Left lung (tissue), 14 donors: ENCODE measurements at places on chromosomes 6 and 20. TPM values are rescaled to one million over a fixed set of nuclear protein-coding genes. Genes with fewer than 3 reads are reported as not detected.

MYB gene
- polyA plus RNA-seq: 4.8 TPM

- no peaks in the 10 kb centered on the region for H3K4me1 ChIP-seq
- H3K36me3 ChIP-seq: no peaks in the 10 kb centered on the region
- H3K4me3 ChIP-seq: no peak overlapping the region
- no peak overlapping the region for H3K27ac ChIP-seq
- DNase-seq: no peak
Observed at GRCh38 chr6:165805636-165806035, 142.6 kb upstream of the PDE10A start.

GRCh38 chr6:128882991-128883611 is at the start of gene LAMA2:
LAMA2 (plus strand) TSS chr6:128883138; CDS start chr6:128883246, 108 bp downstream.
- H3K4me1 ChIP-seq: no peaks in the 10 kb centered on the region
- no peaks in the 10 kb centered on the region for H3K27me3 ChIP-seq
- peak within 1 kb of the TSS; percentile 29 for H3K4me3 ChIP-seq
- DNase-seq: peak; percentile 87

DNA sequence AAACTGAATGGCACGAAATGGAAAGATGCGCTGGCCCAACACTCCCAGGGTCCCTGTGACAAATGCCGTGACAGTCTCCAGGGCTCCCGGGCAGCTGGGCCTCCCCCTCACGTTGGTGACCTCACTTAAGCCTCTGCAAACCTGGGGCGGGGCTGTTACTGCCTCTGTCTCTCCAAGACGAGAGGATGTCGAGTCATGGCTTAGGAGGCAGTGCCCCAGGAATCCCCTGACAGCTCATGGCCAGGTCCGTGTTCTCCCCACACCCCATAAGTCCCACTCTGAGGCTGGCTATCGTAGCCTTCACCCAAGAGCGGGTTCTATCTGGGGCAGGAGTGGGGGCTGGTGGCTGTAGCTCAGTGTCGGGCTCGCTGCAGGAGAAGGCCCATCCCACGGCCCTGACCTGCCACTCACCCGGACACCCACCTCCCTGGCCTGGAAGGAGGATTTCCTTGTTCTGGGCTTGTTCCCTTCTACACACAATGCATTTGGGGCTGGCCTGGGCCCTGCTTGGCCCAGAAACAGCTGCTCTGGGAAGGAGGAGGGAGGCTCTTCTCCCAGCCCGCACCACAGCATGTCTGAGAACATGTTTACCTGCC is 5.6 kb upstream of the RPS21 start:
- no peaks in the 10 kb centered on the region for H3K27me3 ChIP-seq
- H3K4me1 ChIP-seq: peaks cover 17% of the 10 kb centered on the region
- DNase-seq: no peak
- no peak overlapping the region for H3K4me3 ChIP-seq

DNA sequence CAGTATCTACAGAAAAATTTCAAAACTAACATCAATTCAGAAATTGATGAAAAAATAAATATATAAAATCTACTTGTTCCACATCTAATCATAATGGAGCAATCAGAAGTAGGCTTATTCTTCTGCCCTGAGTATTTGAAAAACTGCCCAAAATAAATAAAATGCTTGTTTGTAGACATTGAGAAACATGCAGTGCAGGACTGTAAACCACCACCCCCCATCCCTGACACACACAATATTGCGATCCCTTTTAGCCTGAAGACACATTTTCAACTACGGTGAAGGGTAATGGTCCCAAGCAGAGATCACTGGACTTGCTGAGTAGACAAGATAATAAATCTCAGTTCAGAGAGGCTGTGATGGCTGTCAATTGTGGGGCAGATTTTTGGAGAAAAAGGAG is 261.5 kb downstream of the C6orf118 start:
- H3K36me3 ChIP-seq: no peaks in the 10 kb centered on the region
- no peaks in the 10 kb centered on the region for H3K27me3 ChIP-seq
- no peak overlapping the region for H3K4me3 ChIP-seq
- no peak for DNase-seq

F13A1 gene
- 73.4 TPM for polyA plus RNA-seq

PDYN gene
- polyA plus RNA-seq: not detected

GRCh38 chr6:45830441-45831139 is 185.1 kb downstream of the CLIC5 start:
- H3K4me3 ChIP-seq: no peak overlapping the region
- no peaks in the 10 kb centered on the region for H3K36me3 ChIP-seq
- DNase-seq: no peak
- no peaks in the 10 kb centered on the region for H3K27me3 ChIP-seq

- H3K27ac ChIP-seq: no peak overlapping the region
- H3K4me3 ChIP-seq: no peak overlapping the region
Observed at GRCh38 chr6:161400671-161401070, 126.8 kb upstream of the AGPAT4 start.

DNA sequence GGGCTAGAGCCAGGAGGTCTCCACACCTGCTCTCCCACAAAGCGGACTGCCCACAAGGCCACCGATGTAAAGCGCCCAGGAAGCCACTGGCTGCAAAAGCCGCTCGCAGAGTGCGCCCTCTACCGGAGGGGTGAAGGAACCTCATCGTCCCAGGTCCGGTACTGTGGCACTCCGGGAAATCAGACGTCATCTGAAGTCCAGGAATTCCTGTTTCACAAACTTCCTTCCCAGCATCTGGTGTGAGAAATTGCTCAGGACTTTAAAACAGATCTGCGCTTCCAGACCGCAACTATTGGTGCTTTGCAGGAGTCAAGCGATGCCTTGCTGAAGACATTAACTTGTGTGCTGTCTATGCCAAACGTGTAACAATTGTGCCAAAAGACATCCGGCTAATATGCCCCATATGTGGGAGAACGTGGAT is 115.1 kb upstream of the ARID1B start:
- no peak overlapping the region for H3K4me3 ChIP-seq
- no peak overlapping the region for H3K27ac ChIP-seq
- H3K27me3 ChIP-seq: no peaks in the 10 kb centered on the region
- no peaks in the 10 kb centered on the region for H3K36me3 ChIP-seq
- DNase-seq: no peak
- no peaks in the 10 kb centered on the region for H3K4me1 ChIP-seq

THBD gene
- polyA plus RNA-seq: 69.9 TPM

DNA sequence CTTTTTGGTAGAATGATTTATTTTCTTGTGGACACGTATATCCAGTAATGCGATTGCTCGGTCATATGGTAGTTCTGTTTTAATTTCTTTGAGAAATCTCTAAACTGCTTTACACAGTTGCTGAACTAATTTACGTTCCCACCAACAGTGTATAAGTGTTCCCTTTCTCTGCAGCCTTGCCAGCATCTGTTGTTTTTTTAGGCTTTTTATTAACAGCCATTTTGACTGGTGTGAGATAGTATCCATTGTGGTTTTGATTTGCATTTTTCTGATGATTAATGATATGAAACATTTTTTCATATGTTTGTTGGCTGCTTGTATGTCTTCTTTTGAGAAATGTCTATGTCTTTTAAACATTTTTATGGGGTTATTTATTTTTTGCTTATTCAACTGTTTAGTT is 196.7 kb downstream of the MOXD1 start:
- DNase-seq: no peak
- no peak overlapping the region for H3K4me3 ChIP-seq
- no peaks in the 10 kb centered on the region for H3K4me1 ChIP-seq
- no peaks in the 10 kb centered on the region for H3K36me3 ChIP-seq
- H3K27me3 ChIP-seq: no peaks in the 10 kb centered on the region

HCRTR2 gene
- not detected for polyA plus RNA-seq

DNA sequence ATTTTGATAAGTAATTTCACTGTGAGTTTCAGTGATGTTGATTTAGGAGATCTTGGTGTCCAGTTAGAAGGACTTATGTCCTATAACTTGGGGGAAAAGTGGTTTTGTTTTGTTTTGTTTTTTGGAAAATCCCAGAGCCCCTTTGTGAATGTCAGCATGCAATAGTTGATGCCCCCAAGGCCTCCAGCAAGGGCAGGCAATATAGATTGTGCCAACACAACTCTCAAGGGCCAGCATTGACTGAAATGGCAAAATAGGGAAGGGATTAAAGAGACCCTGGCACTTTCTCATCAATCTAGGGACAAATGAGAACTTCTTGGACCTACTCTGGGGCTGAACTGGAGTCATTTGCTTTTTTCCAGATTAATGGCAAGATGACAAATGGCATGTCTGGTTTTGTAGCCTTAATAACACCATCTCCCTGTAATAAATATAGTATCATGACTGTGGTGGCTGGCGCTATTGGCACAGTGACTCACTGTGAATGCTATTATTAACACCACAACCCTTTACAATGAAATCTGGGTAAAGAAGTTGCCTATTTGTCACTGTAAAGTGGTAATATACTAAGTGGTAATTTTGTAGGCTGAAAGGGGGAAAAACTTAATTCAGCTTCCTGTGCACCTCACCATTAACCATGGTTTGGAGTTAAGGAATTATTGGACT is 51.8 kb downstream of the ABRACL start:
- H3K4me3 ChIP-seq: no peak overlapping the region
- DNase-seq: no peak
- H3K27ac ChIP-seq: no peak overlapping the region

DNA sequence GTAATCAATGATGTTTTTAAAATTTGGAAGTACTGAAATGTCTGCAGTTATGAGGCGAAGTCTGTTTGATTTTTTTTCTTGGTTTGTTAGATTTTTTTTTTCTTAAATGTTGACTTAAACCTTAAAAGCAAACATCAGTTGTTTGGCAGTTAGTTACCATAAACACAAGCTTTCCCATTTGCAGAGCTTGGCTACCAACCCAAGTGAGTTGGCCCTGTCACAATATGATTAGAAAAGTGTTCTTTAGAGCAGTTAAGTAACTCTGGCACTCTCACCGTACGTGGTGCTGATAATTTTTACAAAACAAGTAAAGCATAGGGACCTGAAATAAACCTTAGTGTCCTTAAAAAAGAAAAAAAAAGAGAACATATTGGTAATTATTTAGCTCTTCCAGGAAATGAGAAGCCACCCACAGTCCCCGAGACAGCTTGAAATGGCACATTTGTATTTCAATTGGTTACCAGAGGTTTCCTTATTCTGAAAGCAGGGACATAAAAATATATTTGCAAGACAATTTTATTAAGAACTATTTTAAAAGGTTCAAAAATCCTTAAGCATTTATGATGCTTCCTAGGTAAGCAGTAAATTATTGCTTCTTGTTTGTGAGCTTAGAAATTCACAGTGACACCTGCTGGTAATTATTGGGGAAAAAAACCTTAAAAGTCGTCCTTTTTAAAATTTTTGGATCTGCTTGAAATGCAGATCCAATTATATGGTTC is 3.9 kb downstream of the HEY2 start:
- peaks cover 31% of the 10 kb centered on the region for H3K4me1 ChIP-seq
- peaks cover 93% of the 10 kb centered on the region for H3K27me3 ChIP-seq
- no peak overlapping the region for H3K4me3 ChIP-seq
- no peak for DNase-seq
- H3K27ac ChIP-seq: no peak overlapping the region

- H3K36me3 ChIP-seq: no peaks in the 10 kb centered on the region
- H3K4me1 ChIP-seq: no peaks in the 10 kb centered on the region
- H3K4me3 ChIP-seq: no peak overlapping the region
- no peak overlapping the region for H3K27ac ChIP-seq
- DNase-seq: peak; percentile 66
Observed at GRCh38 chr20:63281742-63282665, 9.4 kb downstream of the ARFGAP1 start.

ENTPD6 gene
- polyA plus RNA-seq: 42.7 TPM

NT5E gene
- 14.6 TPM for polyA plus RNA-seq

PI16 gene
- 1.0 TPM for polyA plus RNA-seq

- H3K27me3 ChIP-seq: no peaks in the 10 kb centered on the region
- no peak overlapping the region for H3K27ac ChIP-seq
- H3K4me1 ChIP-seq: no peaks in the 10 kb centered on the region
- no peak overlapping the region for H3K4me3 ChIP-seq
- no peak for DNase-seq
- no peaks in the 10 kb centered on the region for H3K36me3 ChIP-seq
Observed at GRCh38 chr6:19552076-19552475, 285.1 kb upstream of the ID4 start.

- no peaks in the 10 kb centered on the region for H3K27me3 ChIP-seq
- H3K4me3 ChIP-seq: no peak overlapping the region
- no peak overlapping the region for H3K27ac ChIP-seq
- DNase-seq: no peak
Observed at GRCh38 chr6:152071318-152071717, 263.8 kb downstream of the ESR1 start.

DNA sequence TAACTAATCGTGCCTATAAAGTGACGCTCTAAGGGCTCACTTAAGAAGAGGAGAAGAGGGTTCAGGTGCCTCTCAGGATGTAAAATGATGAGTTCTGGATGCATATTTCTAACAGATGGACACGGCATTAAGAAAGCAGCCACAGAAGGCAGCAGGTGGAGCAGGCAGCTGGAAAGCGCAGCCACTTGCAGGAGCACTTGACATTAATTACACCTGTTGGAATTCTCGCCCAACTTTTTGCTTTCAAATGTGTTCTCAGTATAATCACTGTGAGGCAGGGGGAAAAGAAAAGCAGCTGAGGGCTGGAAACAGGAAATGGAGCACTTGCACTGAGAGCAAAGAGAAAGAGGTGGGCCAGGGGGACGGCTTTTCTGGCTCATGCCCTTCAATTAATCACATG is 164.2 kb downstream of the NKAIN2 start:
- DNase-seq: no peak

- no peak overlapping the region for H3K27ac ChIP-seq
- no peaks in the 10 kb centered on the region for H3K36me3 ChIP-seq
- H3K27me3 ChIP-seq: peaks cover 16% of the 10 kb centered on the region
- no peak for DNase-seq
- H3K4me1 ChIP-seq: no peaks in the 10 kb centered on the region
Observed at GRCh38 chr6:167275436-167275835, 15.7 kb upstream of the UNC93A start.

KIAA0408 gene
- 34.9 TPM for polyA plus RNA-seq

- H3K4me3 ChIP-seq: no peak overlapping the region
- H3K27me3 ChIP-seq: no peaks in the 10 kb centered on the region
Observed at GRCh38 chr20:34190679-34191090, 50.5 kb upstream of the ASIP start.

DNA sequence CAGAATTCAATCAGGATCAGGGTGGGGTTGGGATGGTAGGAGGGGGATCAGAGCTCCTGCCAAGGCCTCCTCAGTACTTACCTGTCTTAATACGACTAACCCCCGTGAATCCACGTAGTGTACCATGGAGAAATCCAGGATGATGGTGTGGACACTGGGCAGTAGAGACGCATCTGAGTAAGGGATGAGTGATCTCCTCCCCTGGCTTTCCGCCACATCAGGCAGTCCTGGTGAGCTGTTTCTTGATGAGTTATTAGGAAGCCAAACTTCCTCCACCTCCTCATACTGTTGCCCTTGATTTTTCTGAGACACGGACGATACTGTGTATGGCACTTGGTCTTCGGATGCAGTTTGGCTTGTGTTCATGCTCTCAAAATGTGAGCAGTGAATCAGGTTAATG is 34.2 kb upstream of the SRPK1 start:
- no peaks in the 10 kb centered on the region for H3K36me3 ChIP-seq
- no peaks in the 10 kb centered on the region for H3K27me3 ChIP-seq
- H3K4me1 ChIP-seq: no peaks in the 10 kb centered on the region
- no peak overlapping the region for H3K4me3 ChIP-seq
- DNase-seq: no peak

TOX2 gene
- polyA plus RNA-seq: 42.6 TPM
